SHP77 (cell line): ENCODE measurements at places on chromosomes 3 and 15.

GRCh38 chr3:36250191-36250590, 130.1 kb upstream of the STAC start:
- no peak for DNase-seq

DNA sequence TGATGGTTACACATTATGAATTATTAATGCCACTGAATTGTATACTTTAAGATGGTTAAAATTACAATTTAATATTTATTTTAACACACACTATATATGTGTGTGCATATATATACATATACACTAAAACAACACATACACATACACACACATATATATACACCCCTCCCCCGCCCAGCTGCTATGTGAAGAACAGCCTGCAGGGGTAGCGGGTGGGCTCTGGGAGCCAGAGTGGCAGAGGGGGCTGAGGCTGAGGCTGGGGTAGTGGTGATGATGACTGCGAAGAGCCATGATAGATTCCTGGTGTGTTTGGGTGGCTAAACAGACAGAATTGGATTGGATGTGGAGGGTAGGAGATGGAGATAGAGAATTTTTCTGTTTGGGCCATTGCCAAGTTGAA, 39.4 kb upstream of the APEH start:
- no peak for DNase-seq

- DNase-seq = no peak
Observed at GRCh38 chr3:62803276-62803675, 71.9 kb downstream of the CADPS start.

- no peak for DNase-seq
Observed at GRCh38 chr3:62602987-62603386, 229.6 kb upstream of the FEZF2 start.

GRCh38 chr3:16334909-16335308, 69.9 kb downstream of the OXNAD1 start:
- DNase-seq = no peak

- no peak for DNase-seq
Observed at GRCh38 chr3:103389356-103389755, 954.5 kb downstream of the ZPLD1 start.

DNA sequence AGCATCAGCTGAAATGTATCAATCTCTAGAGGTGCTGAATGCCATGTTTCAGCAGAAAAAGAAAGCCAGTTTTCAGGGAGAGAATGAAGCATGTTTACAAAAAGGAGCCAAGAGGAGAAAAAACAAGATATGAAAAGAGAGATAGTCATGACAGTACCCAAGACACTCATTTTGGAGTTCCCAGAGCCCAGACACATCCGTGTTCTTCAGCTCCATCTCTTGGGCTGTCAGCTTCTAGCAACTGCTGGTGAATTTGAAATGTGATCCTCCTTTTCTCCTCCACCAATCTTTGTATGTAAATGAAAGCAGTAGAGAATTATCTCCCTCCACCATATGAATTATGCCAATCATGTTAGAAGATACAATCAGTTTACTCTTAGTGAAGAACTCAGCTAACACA, 93.0 kb upstream of the SLC25A36 start:
- no peak for DNase-seq

DNA sequence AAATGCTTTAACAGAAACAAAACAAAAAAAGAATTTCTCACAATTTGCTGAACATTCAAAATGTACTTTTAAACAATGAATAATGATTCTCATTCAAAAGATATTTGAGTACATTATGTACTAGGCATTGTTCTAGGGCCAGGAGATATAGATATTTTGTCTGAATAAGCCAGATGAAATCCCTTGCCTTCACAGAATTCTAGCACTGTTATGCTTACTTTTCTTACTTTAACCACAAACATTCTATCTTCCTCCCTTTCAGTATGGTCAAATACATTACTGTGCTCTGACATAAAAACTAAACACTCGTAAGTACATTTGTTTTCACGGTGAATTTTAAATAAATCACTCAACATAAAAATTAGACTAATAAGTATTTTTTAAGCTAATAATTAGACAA, 116.7 kb downstream of the ADAM10 start:
- no peak for DNase-seq

GRCh38 chr3:38583688-38584087, 65.8 kb downstream of the SCN5A start:
- no peak for DNase-seq
